ENCODE measurements at places on chromosomes 2 and 18. TPM values are rescaled to one million over a fixed set of nuclear protein-coding genes. Genes with fewer than 3 reads are reported as not detected.

The SAG gene
- 0.04 TPM for total RNA-seq

The QPCT gene
- total RNA-seq: 0.53 TPM

The ASB3 gene
- total RNA-seq: 27.6 TPM

The FER1L5 gene
- not detected for total RNA-seq

The COL4A4 gene
- 0.26 TPM for total RNA-seq

The TEKT4 gene
- not detected for total RNA-seq

The CACNB4 gene
- total RNA-seq: 0.32 TPM

The BOLL gene
- total RNA-seq: not detected

The BCL11A gene
- total RNA-seq: 0.90 TPM

The ALLC gene
- total RNA-seq: not detected

The ALPI gene
- not detected for total RNA-seq

The PLEKHA3 gene
- 17.9 TPM for total RNA-seq

The CXCR4 gene
- 360 TPM for total RNA-seq

The CNTNAP5 gene
- not detected for total RNA-seq

The RALB gene
- 91.9 TPM for total RNA-seq

The HOXD12 gene
- total RNA-seq: not detected

The CNGA3 gene
- total RNA-seq: not detected

The ARMC9 gene
- 2.0 TPM for total RNA-seq

The RAB17 gene
- 2.5 TPM for total RNA-seq

The ERLEC1 gene
- 14.6 TPM for total RNA-seq

The CD28 gene
- 242 TPM for total RNA-seq

The KCNK3 gene
- total RNA-seq: not detected

The COLEC12 gene
- total RNA-seq: not detected

The MDH1 gene
- 226 TPM for total RNA-seq

The CTIF gene
- 8.2 TPM for total RNA-seq

The MAP4K4 gene
- 26.4 TPM for total RNA-seq

The CPO gene
- not detected for total RNA-seq
